ENCODE measurements at places on chromosomes 5 and 9.

- no peak overlapping the region for H3K27ac ChIP-seq
- no peaks in the 10 kb centered on the region for H3K27me3 ChIP-seq
- H3K4me1 ChIP-seq = no peaks in the 10 kb centered on the region
- H3K4me3 ChIP-seq = no peak overlapping the region
- no peaks in the 10 kb centered on the region for H3K36me3 ChIP-seq
- no peak for DNase-seq
Measured at GRCh38 chr5:107485184-107485583, 185.6 kb downstream of the EFNA5 start.

GRCh38 chr5:38433160-38433861, 123.1 kb downstream of the LIFR start:
- H3K36me3 ChIP-seq = no peaks in the 10 kb centered on the region
- H3K4me3 ChIP-seq = no peak overlapping the region
- no peaks in the 10 kb centered on the region for H3K27me3 ChIP-seq
- no peaks in the 10 kb centered on the region for H3K4me1 ChIP-seq
- no peak for DNase-seq
- no peak overlapping the region for H3K27ac ChIP-seq

DNA sequence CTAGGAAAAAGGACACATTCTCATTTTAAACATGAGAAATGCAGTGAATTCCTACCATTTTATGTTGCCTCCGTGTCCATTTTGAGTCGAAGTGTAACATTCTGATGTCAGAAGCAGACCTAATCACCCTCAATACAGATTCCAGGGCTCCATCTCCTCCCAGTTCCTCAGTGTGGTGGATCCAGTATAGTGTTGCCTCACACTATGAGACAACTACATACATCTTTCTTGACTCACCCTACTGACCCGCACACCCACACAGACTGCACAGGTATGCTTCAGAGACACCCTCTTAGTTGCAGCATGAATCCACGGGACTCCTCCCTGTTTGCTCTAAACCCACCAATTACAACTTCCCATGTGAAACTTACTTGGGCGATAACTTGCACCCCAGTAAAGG, 564.9 kb downstream of the SEMA5A start:
- no peak overlapping the region for H3K4me3 ChIP-seq
- H3K27me3 ChIP-seq = no peaks in the 10 kb centered on the region
- H3K27ac ChIP-seq = no peak overlapping the region
- no peaks in the 10 kb centered on the region for H3K36me3 ChIP-seq

DNA sequence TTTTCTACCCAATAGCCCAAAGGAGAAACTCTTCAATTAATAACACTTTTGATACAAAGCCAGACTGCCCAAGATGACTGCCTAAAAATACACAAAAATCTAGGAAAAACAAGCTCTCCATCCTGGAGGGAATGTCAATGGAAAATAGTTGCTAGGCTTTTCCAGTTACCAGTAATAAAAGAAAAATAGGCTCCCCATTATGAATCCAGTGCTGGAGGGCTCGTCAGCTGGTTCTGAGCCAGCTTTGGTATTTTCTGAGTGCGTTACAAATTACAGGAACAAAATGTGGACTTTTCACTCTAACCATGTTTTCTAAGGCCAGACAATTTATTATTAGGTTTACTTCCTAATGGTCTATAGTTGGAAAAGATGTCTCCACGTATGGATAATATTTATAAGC, 414.5 kb downstream of the ACTL7B start:
- no peak for DNase-seq
- H3K27me3 ChIP-seq = no peaks in the 10 kb centered on the region
- no peak overlapping the region for H3K27ac ChIP-seq
- H3K36me3 ChIP-seq = no peaks in the 10 kb centered on the region
- peaks cover 18% of the 10 kb centered on the region for H3K4me1 ChIP-seq
